ENCODE measurements at places on chromosomes 13 and 19.

GRCh38 chr13:65378943-65379519 is 1851.1 kb downstream of the PCDH9 start:
- DNase-seq, result no peak

DNA sequence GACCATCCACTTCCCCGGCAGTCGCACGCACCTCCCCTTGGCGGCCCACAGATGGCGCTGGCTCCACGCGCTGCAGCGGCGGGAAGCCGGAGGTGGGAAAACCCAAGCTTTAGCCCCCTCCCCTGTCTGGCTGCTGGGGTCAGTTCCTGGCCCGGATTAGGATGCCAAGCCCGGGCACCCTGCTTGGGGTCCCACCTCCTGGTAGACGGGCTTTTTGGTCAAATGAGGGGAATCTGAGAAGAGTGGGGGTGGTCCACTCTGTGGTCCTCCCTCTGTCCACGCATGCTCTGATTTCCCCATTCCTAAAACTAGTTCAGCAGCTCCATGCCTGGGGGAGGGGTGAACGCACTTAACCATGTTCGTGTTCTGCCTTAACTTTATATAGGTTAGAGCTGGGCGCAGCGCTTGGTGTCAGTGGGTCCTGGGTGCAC is 8.1 kb upstream of the ADGRE2 start:
- peak; percentile 63 for DNase-seq

- no peak for DNase-seq
Measured at GRCh38 chr19:4996701-4997100, 27.8 kb downstream of the KDM4B start.

DNA sequence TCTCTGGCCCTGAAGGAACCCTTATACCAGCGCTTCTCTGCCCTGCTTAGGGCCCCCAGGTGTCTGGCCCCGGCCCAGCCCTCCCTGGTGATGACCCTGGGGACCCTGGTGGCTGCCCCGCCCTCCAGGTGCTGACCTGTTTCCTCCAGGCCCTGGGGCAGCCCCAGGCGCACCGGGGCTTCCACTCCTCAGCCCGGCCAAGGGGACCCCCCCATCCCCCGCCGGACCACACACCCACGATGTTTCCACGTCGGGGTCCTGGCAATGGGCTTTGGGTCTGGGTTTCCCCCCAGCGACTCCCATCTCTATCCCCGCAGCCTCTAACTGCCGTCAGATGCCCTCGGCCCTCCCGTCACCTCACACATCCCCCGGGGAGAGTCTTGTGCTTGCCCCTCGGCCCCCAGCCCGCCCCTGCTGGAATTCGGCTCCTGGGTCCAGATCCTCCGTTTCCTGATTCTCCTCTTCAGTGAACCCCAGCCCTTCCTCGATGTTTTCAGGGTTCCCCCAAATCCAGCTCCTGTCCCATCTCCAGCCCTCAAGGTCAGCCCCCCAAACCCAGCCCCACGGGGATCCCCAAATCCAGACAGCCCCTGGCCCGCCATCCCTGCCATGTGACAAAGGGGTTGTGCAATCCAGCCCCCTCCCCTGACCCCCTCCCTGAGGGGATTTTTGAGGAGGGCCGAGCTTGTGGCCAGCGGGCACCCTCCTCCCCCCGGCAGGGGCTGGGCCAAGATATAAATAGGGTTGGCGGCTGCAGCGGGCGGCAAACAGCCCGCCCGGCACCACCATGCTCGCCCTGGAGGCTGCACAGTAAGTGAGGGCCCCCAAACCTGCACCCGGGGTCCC is at the start of gene SPIB:
TSS of gene SPIB (plus strand) at position 763 of the 846 bp plus-strand sequence. CDS start at position 788, 25 bp downstream.
- peak; percentile 74 for DNase-seq

GRCh38 chr13:29884671-29885430 is 34.4 kb upstream of the UBL3 start:
- no peak for DNase-seq

- no peak for DNase-seq
Measured at GRCh38 chr19:51511353-51511752, 9.8 kb upstream of the SIGLEC12 start.

DNA sequence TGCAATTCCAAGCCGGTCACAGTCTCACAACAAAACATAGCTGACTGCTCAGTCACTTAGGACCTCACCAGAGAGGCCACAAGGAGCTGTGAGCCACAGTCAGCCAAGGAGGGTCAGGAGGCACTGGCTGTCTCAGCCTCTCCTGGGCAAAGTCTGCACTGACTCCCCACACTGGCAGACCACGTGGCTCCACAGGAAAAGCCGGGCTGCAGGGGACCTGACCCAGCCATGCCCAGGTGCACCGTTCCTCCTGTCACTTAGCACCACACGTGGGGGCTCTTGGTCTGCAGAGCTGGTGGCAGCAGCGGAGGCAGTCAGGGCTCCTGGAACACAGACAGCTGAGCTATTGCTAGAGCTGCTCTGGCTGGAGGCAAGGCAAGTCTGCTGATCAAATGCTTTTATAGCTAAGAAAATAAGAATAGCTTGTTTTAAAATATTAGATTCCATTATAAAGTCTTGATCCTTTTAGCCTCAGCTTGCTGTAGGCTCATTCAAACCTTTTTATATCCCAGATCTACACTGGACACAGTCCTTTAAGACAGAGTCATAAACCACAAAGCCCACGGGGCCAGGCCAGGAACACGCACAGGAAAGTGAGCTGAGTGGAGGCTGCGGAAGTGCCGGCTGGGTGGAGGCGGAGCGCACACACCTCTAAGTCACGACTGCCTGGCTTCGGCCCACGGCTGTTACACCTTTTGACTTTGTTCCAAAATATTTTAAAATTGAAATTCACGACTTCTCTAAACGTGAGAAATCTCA is 744.1 kb downstream of the UQCRFS1 start:
- DNase-seq, result no peak

DNA sequence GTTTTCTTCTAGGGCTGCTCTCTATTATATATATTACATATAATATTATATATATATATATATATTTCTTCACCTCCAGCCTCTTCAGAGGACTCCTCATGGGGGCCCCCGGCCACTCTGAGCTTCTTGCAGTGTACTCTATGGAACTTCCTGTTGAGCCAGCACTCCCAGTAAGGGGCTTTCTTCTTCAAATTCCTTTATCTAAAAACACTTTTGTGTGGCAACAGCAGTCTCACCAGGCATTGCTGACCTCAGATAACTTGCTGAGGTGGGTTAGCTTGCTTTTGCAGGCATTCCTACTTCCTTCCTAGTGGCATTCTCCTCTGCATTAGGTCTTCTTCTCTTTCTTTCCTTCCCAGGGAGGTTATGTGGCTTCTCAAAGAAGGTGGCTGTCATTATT is 381.5 kb downstream of the MYO16 start:
- no peak for DNase-seq

GRCh38 chr13:96762876-96763275 is 231.4 kb downstream of the OXGR1 start:
- no peak for DNase-seq

GRCh38 chr19:2164020-2164998 is 576 bp downstream of the DOT1L start:
- DNase-seq, result no peak

DNA sequence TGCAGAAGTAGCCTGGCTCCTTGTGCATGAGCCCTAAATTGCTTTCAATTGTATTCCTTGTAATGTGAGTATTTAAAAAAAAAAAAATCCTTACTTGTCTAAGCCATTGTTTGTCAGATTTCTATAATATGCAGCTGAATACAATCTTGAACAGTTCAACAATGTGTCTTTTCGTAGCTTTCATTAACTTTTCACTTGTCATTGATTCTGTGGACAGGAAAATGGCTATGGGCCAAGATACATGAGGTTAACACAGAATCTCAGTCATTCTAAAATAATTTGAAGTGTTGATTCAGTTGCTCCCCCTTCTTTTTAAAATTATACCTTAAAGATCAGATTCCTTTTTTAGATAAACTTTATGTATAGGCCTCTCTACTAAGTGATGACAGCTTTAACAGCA is 395.8 kb upstream of the KLF12 start:
- no peak for DNase-seq

- no peak for DNase-seq
Measured at GRCh38 chr13:26660185-26660584, 100.4 kb downstream of the GPR12 start.

DNA sequence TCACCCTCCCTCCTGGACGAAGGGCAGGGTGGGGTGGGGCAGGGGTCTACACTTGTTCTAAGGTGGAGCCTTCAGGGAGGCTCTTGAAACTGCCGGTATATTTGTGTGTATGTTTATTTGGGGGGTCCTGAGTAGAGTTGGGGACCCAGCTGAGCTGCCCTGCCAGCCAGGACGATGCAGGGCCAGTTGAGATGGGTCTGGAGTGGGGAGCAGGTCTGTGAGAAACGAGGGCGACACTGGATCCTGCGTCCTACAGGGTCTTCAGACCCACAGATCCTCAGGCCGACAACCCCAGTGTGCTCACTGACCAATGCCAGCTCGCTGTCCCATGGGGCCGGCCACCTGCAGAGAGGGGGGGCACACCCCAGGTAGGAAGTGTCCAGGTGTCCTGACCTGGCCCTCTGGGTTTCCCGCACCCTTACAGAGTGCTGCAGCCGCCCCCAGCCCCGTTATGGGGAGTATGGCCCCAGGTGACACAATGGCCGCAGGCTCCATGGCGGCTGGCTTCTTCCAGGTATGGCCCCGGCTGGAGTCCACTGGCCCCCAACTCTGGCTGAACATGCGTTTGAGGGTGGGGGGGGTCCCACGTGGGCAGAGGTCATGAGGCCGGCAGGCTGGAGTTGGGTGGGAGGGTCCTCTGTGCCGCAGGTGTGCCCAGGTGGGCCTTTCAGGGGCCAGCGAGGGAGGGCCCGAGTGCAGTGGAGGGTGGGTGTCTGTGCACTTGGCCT is 7.4 kb downstream of the ISYNA1 start:
- DNase-seq, result no peak

DNA sequence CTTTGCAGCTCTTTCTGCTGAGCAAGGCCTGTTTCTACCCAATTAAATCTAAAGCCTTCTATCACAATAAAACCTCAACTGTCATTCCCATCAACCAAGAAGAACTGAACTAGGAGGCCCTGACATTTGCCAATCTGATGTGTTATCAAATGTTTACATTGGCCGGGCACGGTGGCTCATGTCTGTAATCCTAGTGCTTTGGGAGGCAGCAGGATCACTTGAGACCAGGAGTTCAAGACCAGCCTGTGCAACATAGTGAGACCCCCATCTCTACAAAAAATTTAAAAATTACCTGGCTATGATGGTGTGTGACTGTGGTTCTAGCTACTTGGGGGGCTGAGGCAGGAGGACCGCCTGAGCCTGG is 2.8 kb upstream of the FBXO17 start:
- DNase-seq, result no peak

DNA sequence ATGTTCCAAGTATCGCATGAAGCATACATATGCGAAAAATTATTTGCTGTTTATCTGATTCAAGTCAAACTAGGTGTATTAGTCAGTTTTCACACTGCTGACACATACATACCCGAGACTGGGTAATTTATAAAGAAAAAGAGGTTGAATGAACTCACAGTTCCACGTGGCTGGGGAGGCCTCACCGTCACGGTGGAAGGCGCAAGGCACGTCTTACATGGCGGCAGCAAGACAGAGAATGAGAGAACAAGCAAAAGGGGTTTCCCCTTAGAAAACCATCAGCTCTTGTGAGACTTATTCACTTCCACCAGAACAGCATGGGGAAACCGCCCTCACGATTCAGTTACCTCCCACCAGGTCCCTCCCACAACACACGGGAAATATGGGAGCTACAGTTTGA is 13.0 kb upstream of the PROZ start:
- no peak for DNase-seq

DNA sequence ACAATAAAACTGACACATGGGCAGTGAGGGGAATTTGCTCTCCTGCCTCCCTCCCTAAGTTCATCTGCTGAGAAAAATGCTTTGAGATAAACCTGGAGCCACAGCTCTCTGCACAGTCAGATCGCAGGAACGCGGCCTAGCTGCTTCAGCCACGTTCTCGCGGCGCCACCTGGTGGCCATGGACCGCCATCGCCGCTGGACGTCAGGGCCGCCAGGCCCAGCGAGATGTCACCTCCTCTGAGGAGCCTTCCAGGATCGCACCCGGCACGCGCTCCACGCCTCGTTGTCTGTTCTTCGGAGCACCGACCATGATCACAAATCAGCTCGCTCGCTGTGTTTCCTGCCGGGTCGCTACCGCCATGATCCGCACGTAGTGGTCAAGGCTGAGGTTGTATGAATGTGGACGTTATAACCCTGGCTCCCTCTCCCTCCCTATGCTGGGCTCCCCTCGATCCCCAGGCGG is 20.6 kb upstream of the USP29 start:
- peak; percentile 67 for DNase-seq

DNA sequence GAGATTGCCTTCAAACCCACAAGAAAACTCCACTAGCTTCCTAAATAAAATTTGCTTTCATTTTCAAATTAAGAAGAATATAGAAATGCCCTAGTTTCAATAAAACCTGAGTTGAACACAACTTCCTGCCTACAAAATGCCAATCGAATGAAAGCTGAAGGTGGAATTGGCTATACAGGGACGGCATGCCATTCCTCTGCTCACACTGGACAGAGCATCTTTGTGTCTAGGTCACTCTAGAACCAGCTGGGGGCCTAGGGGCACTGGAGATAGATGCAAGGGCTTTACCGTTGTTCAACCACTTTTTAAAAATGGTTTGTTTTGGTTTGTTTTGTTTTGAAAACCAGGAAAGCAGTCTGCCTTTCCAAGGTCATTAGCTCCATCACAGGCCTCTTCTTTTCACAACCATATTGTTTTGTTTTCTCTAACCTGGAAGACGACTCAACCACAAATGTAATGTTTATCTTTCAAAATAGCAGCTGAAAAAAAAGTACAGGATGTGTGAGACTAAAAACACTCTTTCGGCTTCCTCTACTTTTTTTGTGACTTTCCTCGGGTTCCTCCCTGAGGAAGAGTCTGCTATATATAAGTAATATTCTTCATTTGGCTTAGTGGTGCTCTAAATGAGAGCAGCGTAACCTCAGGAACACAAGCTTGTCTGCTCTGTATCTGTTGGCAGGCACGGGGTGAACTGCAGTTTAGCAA is 11.9 kb upstream of the ITM2B start:
- no peak for DNase-seq

- DNase-seq, result peak; percentile 6
Measured at GRCh38 chr13:41811588-41812021, 149.3 kb downstream of the VWA8 start.

GRCh38 chr19:39746836-39747529 is 9.2 kb upstream of the CLC start:
- DNase-seq, result no peak

DNA sequence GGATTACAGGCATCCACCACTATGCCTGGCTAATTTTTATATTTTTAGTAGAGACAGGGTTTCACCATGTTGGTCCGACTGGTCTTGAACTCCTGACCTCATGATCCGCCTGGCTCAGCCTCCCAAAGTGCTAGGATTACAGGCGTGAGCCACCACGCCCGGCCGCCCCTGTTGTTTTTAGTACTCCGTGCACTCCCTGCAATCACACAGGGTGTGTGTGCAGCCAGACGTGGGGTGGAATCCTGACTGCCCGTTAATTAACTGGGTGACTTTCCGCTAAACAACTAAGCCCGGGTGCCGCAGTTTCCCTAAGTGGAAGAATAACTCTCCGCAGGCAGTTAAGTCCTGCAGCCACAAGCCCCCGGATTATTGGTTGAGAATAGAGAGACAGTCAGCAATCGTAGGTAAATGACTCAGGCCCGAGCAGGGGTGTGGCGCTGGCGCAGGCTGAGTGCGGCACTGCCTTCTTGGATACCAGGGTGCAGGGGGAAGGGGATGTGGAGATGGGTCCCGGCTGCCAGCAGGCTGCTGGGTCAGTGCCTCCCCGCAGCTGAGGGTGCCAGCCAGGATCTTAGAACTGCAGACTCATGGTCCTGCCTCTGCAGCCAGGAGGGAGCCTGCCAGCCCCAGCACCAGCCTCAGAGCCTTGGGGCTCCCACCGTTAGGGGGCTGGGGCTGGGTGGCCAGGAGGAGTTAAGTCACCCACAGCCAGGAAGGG is 6.1 kb upstream of the FXYD3 start:
- no peak for DNase-seq
